ENCODE measurements at places on chromosomes 3 and 15. TPM values are rescaled to one million over a fixed set of nuclear protein-coding genes. Genes with fewer than 3 reads are reported as not detected.

DNA sequence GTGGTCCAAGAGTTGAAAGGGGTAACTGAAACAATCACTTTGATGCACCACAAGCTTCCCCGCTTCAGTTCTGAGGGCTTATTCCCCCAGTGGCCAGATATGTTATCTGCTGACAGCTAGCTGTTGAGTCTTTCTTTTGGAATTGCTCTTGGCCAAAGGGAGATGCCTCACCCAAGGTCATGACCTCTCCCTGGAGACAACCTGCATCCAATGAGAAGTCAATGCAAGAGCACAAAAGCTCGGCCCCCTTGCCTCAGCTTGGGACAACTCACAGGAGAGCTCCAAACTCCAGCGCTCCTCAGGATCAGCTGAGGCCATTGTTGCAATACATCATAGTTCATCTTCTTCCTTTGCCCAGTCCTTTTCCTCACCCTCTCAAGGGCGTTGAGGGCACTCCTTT is 31.0 kb upstream of the THBS1 start:
- DNase-seq, result no peak

- no peak for DNase-seq
These were observed 196.1 kb upstream of the TLE3 start for GRCh38 chr15:70293591-70294470.

DNA sequence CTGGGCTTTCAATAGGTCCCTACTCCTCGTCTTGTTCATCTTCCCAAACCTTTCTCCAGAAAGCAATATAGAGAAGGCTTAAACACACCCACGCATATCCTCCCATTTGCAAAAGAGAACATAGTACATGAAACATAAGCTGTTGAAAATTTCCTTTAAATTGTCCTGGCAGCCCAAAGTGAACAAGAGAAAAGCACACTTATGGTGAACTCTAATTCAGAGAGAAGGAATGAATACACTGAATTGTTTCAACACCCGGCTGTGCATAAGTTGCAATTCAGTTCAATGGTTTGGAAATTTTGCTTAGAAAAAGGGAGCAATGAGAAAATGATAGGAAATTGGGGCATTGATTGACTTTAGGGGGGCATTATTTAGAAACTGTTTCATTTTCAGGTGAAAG is 202.6 kb downstream of the TIGIT start:
- no peak for DNase-seq

DNA sequence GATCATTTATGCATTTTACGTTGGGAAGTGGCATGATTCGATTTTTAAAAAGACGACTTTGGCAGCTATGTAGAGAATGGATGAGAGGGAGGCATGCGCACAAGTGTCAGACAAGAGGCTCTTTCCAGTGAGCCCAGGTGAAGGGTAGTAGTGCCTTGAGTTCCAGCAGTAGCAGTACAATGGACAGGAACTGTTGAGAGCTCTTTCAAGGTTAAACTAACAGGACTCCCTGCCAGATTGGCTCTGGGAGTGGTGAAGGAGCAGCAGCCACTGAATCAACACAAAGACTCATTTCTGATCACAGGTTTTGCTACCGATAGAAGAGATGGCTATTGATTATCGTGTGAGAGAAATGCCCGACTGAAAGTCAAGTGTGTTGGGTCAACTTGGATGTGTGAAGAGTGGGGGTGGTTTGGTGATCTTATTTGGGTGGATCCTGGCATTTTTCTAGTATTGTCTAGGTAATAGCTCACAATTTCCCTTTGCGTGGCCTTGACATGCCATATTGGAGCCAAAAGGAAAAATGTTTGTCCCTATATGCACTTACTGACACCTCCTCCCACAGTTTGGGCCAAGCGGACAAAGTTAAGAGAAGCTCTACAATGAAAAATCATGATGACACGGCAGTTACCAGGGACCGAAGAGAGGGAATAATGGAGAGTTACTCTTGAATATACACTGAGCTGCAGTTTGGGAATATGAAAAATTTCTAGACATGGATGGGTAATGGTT is 81.6 kb upstream of the MDFIC2 start:
- no peak for DNase-seq

DNA sequence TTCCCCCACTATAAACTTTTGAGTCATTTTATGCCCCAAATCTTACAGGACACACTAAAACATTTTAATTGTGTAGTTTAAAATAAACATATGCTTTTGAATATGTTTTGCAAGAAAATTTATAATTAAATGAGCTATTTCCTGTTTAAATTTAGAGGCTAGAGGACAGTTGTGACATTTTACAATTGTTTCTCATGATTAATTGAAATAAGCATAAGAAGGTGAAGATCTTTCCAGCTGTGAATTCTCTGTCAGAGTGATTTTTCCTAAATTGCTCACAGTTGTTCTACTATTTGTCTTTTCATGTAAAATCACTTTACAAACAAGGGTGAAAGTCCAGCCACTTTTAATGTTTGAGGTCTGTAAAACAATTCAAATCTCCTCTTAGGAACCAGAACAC is 892.3 kb downstream of the CADM2 start:
- no peak for DNase-seq

Gene COL6A6
- polyA plus RNA-seq, result 3.5 TPM

Gene FMN1
- 1.5 TPM for polyA plus RNA-seq

All from left renal pelvis (tissue), 4 donors.